ENCODE measurements at places on chromosomes 7 and 10. TPM values are rescaled to one million over a fixed set of nuclear protein-coding genes. Genes with fewer than 3 reads are reported as not detected.
A peak's percentile ranks its signal among the peaks of the same experiment; 100 is the strongest.

The CRTAC1 gene
- total RNA-seq = not detected

The NOC3L gene
- 21.0 TPM for total RNA-seq

The SLC26A5 gene
- not detected for total RNA-seq

The HOXA6 gene
- total RNA-seq = 5.0 TPM

The EPO gene
- not detected for total RNA-seq

The GPR26 gene
- not detected for total RNA-seq

The GPNMB gene
- total RNA-seq = 380 TPM

DNA sequence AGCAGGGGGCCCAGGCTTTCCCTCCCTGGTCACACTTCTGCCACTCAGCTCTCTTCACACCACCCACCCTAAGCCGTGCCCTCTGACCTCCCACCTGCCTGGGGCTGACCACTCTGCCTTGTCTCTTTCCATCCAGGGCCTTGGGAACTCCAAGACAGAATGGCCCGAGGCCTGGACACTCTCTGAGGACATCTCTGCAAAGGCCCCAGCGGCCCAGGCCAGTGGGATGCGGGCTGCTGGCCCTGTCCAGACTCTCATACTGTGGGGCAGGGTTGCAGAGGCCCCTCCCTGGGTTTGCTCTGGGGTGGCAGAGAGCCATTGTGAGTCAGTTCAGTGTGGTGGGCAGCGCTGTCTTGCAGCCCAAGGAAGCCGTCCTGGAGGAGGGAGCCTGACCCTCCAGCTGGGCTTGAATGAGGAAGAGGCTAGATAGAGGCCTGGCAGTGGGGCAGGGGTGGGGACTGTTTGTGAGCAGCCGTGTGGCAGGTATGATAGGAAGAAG, 39.9 kb upstream of the RABGEF1 start:
- H3K27ac ChIP-seq = no peak overlapping the region
- H3K27me3 ChIP-seq = no peaks in the 10 kb centered on the region
- DNase-seq = no peak
- peaks cover 23% of the 10 kb centered on the region for H3K36me3 ChIP-seq
- no peak overlapping the region for H3K4me3 ChIP-seq

DNA sequence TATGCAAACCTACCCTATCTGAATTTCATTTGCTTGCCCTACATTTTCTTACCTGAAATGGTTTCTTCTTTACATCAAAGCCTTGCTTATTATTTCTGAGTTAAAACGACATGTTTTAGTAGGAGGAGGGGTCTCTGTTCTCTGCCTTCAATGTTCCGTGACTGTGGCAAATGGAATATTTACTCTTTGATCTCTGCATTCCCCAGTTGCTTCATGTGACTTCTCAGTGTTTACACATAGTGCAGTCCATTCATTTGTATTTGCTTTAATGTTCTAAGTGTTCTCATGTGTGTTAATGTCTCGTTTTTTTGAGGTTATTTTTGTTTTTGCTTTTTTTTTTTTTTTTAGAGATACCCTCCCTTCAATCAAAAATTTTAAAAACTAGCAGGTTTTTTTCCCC, 75.8 kb downstream of the GNAI1 start:
- no peak for DNase-seq
- H3K4me1 ChIP-seq = peaks cover 8% of the 10 kb centered on the region
- H3K27ac ChIP-seq = no peak overlapping the region
- H3K4me3 ChIP-seq = no peak overlapping the region
- no peaks in the 10 kb centered on the region for H3K27me3 ChIP-seq

- no peaks in the 10 kb centered on the region for H3K36me3 ChIP-seq
- no peak overlapping the region for H3K27ac ChIP-seq
- no peak overlapping the region for H3K4me3 ChIP-seq
- DNase-seq = no peak
- H3K4me1 ChIP-seq = peaks cover 3% of the 10 kb centered on the region
- H3K27me3 ChIP-seq = no peaks in the 10 kb centered on the region
These were observed 704.0 kb upstream of the IGFBP3 start for GRCh38 chr7:46625032-46625431.

DNA sequence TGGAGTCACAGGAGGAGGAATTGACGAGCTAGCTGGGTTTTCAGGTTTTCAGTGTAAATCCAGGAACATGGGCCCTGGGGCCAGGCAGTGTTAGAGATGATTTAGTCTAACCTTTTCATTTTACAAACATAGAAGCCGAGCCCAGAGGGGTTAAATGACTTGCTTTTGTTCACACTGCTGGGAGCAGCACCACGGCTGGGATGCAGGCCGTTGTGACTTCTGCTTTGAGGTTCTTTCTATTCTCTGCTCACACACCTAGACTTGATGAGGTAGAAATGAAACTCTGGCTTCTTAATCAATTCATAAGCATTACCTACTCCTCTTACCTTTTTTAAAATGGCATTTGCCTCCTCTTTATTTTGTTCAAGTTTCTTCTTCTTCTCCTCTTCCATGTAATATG, 36.4 kb downstream of the CREB5 start:
- no peak overlapping the region for H3K4me3 ChIP-seq
- H3K4me1 ChIP-seq = no peaks in the 10 kb centered on the region
- no peaks in the 10 kb centered on the region for H3K36me3 ChIP-seq

- peak overlapping the region; percentile 98 for H3K27ac ChIP-seq
- H3K27me3 ChIP-seq = no peaks in the 10 kb centered on the region
These were observed 1.4 kb downstream of the MAGI2 start for GRCh38 chr7:79452032-79452494.

- no peaks in the 10 kb centered on the region for H3K27me3 ChIP-seq
- no peaks in the 10 kb centered on the region for H3K36me3 ChIP-seq
- DNase-seq = no peak
- H3K4me1 ChIP-seq = no peaks in the 10 kb centered on the region
These were observed 96.4 kb upstream of the AOAH start for GRCh38 chr7:36820527-36821170.

GRCh38 chr7:116339564-116339963, 129.2 kb downstream of the TES start:
- H3K36me3 ChIP-seq = no peaks in the 10 kb centered on the region
- H3K27me3 ChIP-seq = no peaks in the 10 kb centered on the region
- no peak for DNase-seq
- H3K4me3 ChIP-seq = no peak overlapping the region
- H3K4me1 ChIP-seq = peaks cover 16% of the 10 kb centered on the region
- H3K27ac ChIP-seq = no peak overlapping the region

DNA sequence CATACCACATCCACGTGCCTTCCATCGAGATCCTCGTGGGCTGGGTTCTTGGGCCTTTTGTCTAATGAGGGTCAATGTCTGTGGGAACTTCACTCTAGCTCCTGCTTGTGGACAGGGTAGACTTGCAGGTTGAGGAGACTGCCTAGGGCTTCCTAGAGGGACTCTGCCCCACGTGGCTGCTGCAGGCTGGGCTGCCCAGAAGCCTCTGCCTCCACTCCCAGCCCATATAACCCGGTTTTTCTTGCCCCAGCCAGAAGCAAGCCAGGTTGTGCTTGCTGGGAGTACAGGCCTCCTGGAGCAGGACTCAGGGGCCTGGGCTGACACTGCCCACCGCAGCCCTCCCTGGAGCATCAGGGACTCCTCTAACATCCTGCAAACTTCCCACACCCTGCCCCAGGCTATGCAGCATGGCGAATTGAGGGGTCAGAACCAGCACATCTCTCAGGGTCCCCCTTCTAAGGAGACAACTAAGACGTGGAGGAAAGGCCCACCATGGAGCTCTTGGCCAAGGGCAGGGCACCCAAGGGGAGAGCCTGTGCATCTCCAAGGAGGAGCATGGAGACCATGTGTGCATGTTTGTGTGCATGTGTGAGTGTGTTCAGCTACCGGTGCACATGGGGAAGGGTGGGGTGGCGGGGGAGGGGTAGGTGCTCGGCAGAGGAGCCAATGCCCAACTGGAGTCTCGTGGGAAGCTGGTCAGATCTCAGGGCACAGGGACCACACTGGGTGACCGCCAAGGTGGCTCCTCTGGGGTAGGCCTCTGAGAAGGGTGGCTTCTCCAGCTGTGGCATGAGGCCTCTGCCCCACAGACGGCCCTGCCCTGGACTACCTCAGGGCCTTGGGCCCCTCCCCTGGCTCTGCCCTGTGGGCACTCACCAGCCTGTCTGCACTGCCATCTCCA, 62.6 kb downstream of the RASGEF1A start:
- no peak overlapping the region for H3K27ac ChIP-seq
- H3K27me3 ChIP-seq = no peaks in the 10 kb centered on the region
- H3K4me1 ChIP-seq = no peaks in the 10 kb centered on the region
- peak; percentile 88 for DNase-seq
- H3K36me3 ChIP-seq = no peaks in the 10 kb centered on the region
- H3K4me3 ChIP-seq = no peak overlapping the region

GRCh38 chr10:89793649-89794254, 92.4 kb downstream of the KIF20B start:
- H3K4me1 ChIP-seq = no peaks in the 10 kb centered on the region
- no peaks in the 10 kb centered on the region for H3K36me3 ChIP-seq
- DNase-seq = peak; percentile 81
- H3K27ac ChIP-seq = no peak overlapping the region
- H3K27me3 ChIP-seq = no peaks in the 10 kb centered on the region

DNA sequence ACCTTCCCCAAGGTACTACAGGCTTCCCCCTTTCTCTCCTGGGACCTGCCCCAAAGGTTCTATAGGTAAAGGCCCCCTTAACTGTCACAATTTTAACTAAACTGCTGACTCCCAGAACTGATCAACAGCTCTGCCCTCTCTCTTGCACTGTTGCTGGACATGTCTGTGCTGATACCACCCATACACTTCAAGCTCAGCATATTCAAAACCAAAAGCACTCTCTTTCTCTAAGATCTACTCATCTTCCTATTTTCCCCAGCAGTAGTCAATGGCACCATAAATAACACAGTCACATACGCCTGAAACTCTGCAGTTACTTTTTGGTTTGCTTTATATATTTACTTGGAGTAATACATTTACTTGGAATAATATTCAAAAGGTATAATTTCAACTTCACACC, 12.3 kb downstream of the OSBPL3 start:
- H3K27me3 ChIP-seq = no peaks in the 10 kb centered on the region
- no peak overlapping the region for H3K4me3 ChIP-seq
- DNase-seq = no peak
- no peaks in the 10 kb centered on the region for H3K36me3 ChIP-seq

- peaks cover 46% of the 10 kb centered on the region for H3K4me1 ChIP-seq
- H3K36me3 ChIP-seq = no peaks in the 10 kb centered on the region
- no peak for DNase-seq
- H3K27me3 ChIP-seq = no peaks in the 10 kb centered on the region
- H3K27ac ChIP-seq = peak overlapping the region; percentile 65
These were observed 23.8 kb upstream of the LIPA start for GRCh38 chr10:89275383-89275782.

DNA sequence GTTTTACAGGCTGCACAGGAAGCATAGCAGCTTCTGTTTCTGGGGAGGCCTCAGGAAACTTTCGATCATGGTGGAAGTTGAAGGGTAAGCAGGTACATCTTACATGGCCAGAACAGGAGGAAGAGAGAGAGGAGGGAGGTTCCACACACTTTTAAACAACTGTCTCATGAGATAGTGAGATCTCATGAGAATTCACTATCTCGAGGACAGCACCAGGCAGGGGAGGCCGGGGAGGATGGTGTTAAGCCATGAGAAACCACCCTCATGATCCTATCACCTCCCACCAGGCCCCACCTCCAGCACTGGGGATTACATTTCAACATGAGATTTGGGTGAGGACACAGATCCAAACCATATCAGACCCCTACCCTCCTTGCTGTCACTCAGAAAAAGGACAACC, 23.7 kb downstream of the ZNF503 start:
- no peak overlapping the region for H3K4me3 ChIP-seq
- no peak for DNase-seq
- H3K27me3 ChIP-seq = no peaks in the 10 kb centered on the region
- no peak overlapping the region for H3K27ac ChIP-seq
- no peaks in the 10 kb centered on the region for H3K36me3 ChIP-seq

GRCh38 chr10:129964611-129965424, 744 bp upstream of the EBF3 start:
- H3K4me3 ChIP-seq = peak overlapping the region; percentile 76
- peaks cover 28% of the 10 kb centered on the region for H3K27me3 ChIP-seq
- peaks cover 9% of the 10 kb centered on the region for H3K4me1 ChIP-seq
- DNase-seq = peak; percentile 96

- DNase-seq = no peak
- no peaks in the 10 kb centered on the region for H3K36me3 ChIP-seq
- H3K27me3 ChIP-seq = no peaks in the 10 kb centered on the region
- H3K4me3 ChIP-seq = no peak overlapping the region
These were observed 5.8 kb upstream of the FHIP2A start for GRCh38 chr10:114815791-114816190.

DNA sequence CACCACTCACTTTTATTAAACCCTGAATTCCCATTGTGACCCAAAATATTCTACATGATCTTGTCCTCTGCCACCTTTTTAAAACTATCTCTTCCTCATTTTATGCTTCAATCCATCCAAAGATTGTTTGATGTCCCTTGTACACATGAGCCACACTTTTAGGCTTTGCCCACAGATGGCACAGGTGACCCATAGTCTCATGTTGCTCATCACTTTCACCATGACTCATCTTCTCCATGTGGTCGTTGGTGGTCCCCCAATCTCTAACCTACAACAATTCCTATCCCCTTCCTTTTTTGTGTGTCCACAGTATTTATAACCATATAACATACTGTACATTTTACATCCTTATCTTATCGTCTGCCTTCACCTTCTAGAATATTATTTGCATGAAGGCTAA, 271.5 kb upstream of the ZWINT start:
- H3K27ac ChIP-seq = no peak overlapping the region
- H3K4me3 ChIP-seq = no peak overlapping the region
- DNase-seq = no peak
- H3K4me1 ChIP-seq = no peaks in the 10 kb centered on the region
- no peaks in the 10 kb centered on the region for H3K27me3 ChIP-seq

GRCh38 chr7:133023370-133024071, 58.4 kb downstream of the CHCHD3 start:
- H3K4me1 ChIP-seq = no peaks in the 10 kb centered on the region
- H3K36me3 ChIP-seq = no peaks in the 10 kb centered on the region
- DNase-seq = no peak
- no peak overlapping the region for H3K4me3 ChIP-seq
- H3K27me3 ChIP-seq = no peaks in the 10 kb centered on the region

DNA sequence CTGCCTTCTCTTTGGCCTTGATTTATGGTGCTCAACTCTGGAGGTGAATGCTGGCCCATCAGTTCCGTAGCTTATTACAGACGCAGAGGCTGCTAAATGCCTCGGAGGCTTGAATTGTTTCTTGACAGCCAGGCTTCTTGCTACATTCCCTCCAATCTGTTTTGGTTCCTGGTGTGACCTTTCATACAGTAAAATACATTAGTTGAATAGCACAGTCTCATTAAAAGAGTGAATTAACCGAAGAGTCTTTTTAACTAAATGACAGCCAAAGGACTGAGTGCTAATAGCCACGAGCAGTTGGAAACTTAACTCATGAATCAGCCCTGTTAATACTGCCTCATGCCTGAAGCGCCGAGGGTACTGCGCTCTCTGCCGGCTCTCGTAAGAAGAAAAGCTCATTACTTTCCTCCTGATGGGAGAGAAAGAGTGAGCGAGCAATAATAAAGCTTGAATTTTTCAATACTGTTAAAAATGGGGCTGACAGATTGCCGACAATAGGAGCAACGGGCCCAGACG, 236.4 kb upstream of the GPR26 start:
- no peak overlapping the region for H3K27ac ChIP-seq
- H3K4me3 ChIP-seq = no peak overlapping the region
- no peak for DNase-seq

- H3K36me3 ChIP-seq = no peaks in the 10 kb centered on the region
- no peak overlapping the region for H3K27ac ChIP-seq
- H3K4me1 ChIP-seq = no peaks in the 10 kb centered on the region
- no peak for DNase-seq
- no peaks in the 10 kb centered on the region for H3K27me3 ChIP-seq
These were observed 531.7 kb downstream of the ETV1 start for GRCh38 chr7:13457790-13458189.
